ENCODE measurements at places on chromosomes 1 and 21. TPM values are rescaled to one million over a fixed set of nuclear protein-coding genes. Genes with fewer than 3 reads are reported as not detected.

DNA sequence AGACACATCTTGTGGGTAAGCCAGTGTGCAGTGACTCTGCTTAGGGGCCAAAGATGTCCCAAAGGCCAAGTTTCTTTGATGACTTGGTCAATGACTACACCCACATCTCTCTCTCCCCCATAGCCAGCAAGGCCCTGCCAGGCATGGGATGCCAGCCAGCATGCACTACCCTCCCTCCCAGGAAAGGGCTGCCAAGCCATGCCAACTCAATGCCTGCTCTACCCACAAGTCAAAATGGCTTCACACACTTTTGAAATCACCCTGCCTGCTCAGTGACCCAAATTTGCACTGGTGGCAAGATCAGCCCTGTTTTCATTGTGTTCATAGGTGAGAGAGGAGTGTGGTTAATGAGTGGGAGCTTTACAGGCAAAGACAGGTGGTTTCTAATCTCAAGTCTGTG lies 112.5 kb downstream of the MATN1 start:
- no peak for DNase-seq
- H3K4me3 ChIP-seq, result no peak overlapping the region
- H3K4me1 ChIP-seq, result no peaks in the 10 kb centered on the region
- no peak overlapping the region for H3K27ac ChIP-seq

- H3K4me3 ChIP-seq, result no peak overlapping the region
- no peaks in the 10 kb centered on the region for H3K4me1 ChIP-seq
- H3K27ac ChIP-seq, result no peak overlapping the region
- no peaks in the 10 kb centered on the region for H3K27me3 ChIP-seq
- H3K36me3 ChIP-seq, result peaks cover 5% of the 10 kb centered on the region
Measured at GRCh38 chr1:25074351-25075227, 144.5 kb upstream of the RUNX3 start.

DNA sequence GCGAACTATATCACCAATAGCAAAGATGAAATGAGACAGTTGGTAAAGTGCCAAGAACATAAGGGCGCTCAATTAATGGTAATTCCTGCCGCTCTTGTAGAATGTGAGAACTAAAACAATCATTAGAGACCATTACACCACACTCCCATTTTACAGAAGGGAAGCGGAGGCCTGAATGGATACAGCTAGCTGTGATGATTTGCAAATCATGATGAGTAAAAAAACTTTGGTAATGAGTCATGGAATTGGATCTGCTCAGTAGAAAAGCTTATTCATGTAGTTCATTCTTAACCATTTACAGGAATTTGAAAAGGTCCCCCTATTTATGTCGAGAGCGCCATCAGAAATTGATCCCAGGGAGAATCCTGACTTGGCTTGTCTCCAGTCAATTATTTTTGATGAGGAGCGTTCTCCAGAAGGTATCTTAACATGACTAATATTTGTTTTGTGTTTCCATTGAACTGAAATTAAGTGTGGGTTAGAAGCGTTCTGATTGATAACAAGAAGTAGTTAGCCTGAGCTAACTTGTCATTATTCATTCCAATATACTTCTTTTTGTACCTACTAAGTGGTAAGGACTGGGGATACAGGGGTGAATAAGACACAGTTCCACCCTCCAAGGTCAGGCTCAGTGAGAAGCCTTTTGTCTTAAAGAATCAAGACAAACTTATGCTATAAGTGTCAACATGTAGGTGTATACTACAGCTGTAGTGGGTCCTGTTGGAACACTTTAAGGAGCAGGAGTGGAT lies 812 bp downstream of the TTC4 start:
- peak overlapping the region; percentile 83 for H3K27ac ChIP-seq
- H3K4me1 ChIP-seq, result peaks cover 30% of the 10 kb centered on the region
- DNase-seq, result no peak
- H3K4me3 ChIP-seq, result peak overlapping the region; percentile 94

- no peak overlapping the region for H3K4me3 ChIP-seq
- H3K27ac ChIP-seq, result no peak overlapping the region
- peaks cover 72% of the 10 kb centered on the region for H3K36me3 ChIP-seq
Measured at GRCh38 chr21:46393451-46393940, 65.2 kb upstream of the DIP2A start.

DNA sequence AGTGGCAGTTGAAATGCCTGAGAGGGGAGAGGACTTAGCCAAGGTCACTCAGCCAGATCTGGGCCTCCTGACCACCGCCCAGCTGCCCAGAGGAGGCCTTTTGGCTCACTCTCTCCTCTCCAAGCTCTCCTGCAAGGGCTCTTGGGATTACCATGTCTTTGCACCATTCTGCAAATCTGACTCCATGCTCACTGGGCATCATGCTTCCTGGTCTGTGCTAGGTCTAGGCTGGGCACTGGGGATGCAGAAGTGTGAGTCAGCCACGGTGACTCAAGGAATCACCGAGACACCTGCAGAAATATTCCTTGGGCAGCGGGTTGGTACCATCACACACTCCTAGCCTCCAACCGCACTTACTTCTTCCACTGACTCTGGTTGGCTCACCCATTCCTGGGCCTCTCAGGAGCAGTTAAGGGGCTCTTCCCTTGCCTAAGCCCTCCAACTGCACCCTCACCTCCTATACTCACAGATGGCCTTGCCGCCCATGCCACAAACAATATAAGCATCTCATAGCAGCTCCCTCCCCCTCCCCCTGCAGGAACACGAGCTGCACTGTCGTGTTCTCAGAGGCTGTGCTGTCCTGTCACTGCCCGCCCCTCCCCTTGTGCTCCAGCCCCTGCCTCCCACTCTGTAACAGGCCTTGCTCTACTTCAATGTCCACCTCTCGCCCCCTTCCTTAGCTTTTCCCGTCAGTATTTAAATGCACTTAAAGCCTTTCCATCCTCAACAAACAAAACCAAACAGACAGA lies 34.8 kb downstream of the CDCP2 start:
- no peak for DNase-seq
- H3K27ac ChIP-seq, result no peak overlapping the region
- peaks cover 5% of the 10 kb centered on the region for H3K4me1 ChIP-seq
- peaks cover 5% of the 10 kb centered on the region for H3K27me3 ChIP-seq

Gene JAM2
- 2.1 TPM for total RNA-seq

DNA sequence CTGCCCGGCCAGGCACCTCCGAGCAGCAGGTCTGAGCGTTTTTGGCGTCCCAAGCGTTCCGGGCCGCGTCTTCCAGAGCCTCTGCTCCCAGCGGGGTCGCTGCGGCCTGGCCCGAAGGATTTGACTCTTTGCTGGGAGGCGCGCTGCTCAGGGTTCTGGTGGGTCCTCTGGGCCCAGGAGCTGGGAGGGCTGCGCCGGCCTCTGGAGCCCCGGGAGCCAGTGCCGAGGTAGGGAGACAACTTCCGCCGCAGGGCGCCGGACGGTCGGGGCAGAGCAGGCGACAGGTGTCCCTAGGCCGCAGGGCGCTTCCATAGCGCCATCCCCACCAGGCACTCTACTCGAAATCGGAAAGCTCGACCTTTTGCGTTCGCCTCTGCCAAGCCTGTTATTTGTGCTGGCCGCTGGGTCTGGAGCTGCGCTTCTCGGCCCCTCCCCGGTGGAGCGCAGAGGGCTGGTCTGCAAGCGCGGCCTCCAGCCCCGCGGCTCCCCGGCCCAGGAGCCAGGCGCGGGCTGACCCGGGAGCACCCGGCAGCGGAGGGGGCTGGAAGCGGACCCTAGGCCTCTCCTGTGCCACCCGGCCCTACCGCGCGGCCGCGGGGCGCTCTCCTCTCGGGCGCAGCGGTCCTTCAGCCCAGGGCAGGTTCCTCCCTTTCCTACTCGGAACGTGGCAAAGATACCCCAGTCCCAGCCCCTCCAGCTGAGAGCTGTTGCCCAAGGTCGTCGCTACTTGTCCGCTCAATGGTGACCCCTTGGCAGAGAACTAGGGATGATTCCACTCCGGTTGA lies 2.2 kb downstream of the SIM2 start:
- H3K27ac ChIP-seq, result no peak overlapping the region
- H3K4me1 ChIP-seq, result peaks cover 17% of the 10 kb centered on the region
- H3K4me3 ChIP-seq, result peak overlapping the region; percentile 15

- no peaks in the 10 kb centered on the region for H3K27me3 ChIP-seq
- no peak overlapping the region for H3K27ac ChIP-seq
- peaks cover 89% of the 10 kb centered on the region for H3K36me3 ChIP-seq
- peaks cover 93% of the 10 kb centered on the region for H3K4me1 ChIP-seq
Measured at GRCh38 chr1:206912445-206913095, 9.2 kb downstream of the FCMR start.

DNA sequence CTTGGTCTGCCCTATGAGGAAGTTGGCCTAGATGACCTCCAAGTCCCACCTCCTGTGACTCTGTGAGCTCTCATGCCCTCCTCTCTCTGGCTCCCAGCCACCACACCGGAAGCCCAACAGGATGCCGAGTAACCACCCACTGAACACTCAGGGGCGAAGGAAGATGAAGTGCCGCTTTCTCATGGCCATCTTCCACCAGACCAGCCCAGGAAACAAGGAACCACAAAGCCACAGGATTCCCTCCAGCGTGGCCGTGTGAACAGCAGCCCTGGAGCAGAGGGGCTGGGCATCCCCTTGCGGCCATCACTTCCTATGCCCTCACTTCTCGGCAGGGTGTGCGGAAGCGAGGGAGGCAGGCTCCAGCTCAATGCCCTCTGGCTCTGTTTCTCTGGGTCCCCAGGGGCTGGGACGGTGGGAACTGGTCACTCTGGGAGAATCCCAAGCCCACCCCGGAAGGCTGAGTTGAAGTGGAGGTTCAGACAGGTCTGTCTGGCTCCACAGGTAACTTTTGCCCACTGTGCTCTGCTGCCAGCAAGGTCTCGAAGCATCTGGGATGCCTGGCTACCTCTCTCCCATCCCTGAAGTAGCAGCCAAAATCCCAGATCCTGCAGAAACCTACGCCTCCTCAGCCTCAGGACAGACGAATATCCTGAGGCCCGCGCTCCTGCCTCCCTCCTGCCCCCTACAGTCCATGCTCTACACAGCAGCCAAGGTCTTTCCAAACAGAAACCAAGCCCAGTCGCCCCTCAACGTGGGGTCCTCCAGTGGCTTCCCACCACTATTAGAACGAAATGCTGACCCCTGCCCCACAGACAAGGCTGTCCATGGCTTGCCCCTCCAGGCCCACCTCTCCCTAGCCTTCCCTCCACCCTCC lies 44.2 kb upstream of the ECE1 start:
- H3K27ac ChIP-seq, result peak overlapping the region; percentile 94
- H3K36me3 ChIP-seq, result peaks cover 35% of the 10 kb centered on the region
- H3K4me1 ChIP-seq, result peaks cover 89% of the 10 kb centered on the region

GRCh38 chr1:69413129-69413528 lies 154.6 kb upstream of the LRRC7 start:
- H3K36me3 ChIP-seq, result no peaks in the 10 kb centered on the region
- no peak overlapping the region for H3K27ac ChIP-seq
- H3K4me3 ChIP-seq, result no peak overlapping the region
- no peak for DNase-seq
- H3K27me3 ChIP-seq, result no peaks in the 10 kb centered on the region

GRCh38 chr1:23798662-23799142 lies 1.9 kb downstream of the GALE start:
- peak overlapping the region; percentile 91 for H3K4me3 ChIP-seq
- H3K27me3 ChIP-seq, result no peaks in the 10 kb centered on the region
- peaks cover 34% of the 10 kb centered on the region for H3K36me3 ChIP-seq
- no peak for DNase-seq
- no peak overlapping the region for H3K27ac ChIP-seq

DNA sequence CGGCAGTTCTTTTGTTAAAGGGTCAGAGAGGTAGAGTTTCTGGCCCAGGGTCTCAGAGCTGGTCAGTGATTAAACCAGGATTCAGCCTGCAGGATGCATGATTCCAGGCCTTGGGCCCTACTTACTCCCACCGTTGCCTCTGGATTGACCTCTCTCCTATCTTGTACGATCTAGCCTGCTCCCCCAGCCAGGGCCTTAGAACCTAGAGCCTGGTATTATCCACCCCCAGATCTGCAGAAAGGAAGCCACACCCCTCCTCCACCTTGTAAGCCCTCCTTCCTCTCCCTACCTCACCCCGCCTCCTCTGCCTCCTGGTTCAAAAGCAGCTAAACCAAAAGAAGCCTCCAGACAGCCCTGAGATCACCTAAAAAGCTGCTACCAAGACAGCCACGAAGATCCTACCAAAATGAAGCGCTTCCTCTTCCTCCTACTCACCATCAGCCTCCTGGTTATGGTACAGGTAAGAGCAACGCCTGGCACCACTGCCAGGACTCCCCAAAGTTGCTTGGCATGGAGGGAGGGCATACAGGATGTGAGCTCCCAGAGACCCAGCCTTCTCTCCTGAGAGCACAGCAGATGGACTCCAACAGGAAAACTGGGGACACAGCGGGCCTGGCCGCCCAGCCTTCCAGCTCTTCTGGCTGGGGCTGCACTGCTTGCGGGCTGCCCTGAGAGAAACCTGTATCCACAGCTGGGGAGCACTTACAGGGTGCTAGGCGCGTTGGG lies at the start of gene CD52:
TSS of gene CD52 (plus strand) at position 347 of the 726 bp plus-strand sequence. CDS start at position 407, 60 bp downstream.
- peaks cover 96% of the 10 kb centered on the region for H3K4me1 ChIP-seq
- peak within 1 kb of the TSS; percentile 96 for H3K4me3 ChIP-seq
- H3K27ac ChIP-seq, result peak within 1 kb of the TSS; percentile 98

Gene FMO3
- total RNA-seq, result not detected

DNA sequence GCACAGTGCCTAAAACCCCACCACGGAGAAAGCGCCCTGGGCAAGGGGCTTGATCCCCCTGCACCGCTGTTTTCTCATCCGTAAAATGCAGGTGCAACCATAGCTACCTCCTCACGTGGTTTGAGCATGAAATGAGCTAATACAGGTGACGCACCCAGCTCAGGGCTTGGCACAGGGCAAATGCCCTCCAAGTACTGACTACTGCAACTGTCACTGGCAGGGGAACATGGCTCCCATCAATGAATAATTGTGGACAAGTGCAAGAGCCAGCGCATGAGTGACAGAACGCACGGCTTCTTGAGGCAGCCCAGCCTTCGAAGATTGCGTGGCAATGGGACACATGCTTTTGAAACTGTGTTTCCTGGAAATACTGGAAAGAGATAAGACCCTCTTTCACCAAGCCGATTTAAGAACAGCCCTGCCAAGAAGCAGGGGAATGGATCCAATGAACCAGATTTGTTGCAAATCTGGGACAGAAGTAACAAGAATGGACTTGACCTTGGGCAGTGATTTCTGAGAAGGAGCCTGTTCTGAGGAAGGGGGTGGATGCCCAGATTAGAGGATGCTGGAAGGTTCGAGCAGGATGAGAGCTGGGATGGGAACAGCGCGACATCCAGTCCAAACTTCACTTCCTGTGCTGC lies 92.8 kb upstream of the IFFO2 start:
- H3K36me3 ChIP-seq, result no peaks in the 10 kb centered on the region
- DNase-seq, result no peak
- H3K4me1 ChIP-seq, result no peaks in the 10 kb centered on the region
- no peak overlapping the region for H3K4me3 ChIP-seq
- no peak overlapping the region for H3K27ac ChIP-seq

GRCh38 chr21:31869750-31870149 lies 3.1 kb upstream of the HUNK start:
- no peak overlapping the region for H3K27ac ChIP-seq
- H3K27me3 ChIP-seq, result peaks cover 27% of the 10 kb centered on the region
- no peak for DNase-seq
- no peaks in the 10 kb centered on the region for H3K36me3 ChIP-seq
- H3K4me1 ChIP-seq, result peaks cover 8% of the 10 kb centered on the region

- peak overlapping the region; percentile 73 for H3K4me3 ChIP-seq
- DNase-seq, result no peak
- peak overlapping the region; percentile 91 for H3K27ac ChIP-seq
- peaks cover 28% of the 10 kb centered on the region for H3K4me1 ChIP-seq
- no peaks in the 10 kb centered on the region for H3K27me3 ChIP-seq
- peaks cover 26% of the 10 kb centered on the region for H3K36me3 ChIP-seq
Measured at GRCh38 chr1:107777664-107778047, 187.3 kb downstream of the VAV3 start.

Data from activated B cell treated with CpG ODN at 0.5 μM for 24 hours (primary cell).